ENCODE measurements at places on chromosomes 2 and 18. TPM values are rescaled to one million over a fixed set of nuclear protein-coding genes. Genes with fewer than 3 reads are reported as not detected.

GRCh38 chr2:19357402-19358241 is 801 bp downstream of the OSR1 start:
- peak; percentile 57 for DNase-seq

DNA sequence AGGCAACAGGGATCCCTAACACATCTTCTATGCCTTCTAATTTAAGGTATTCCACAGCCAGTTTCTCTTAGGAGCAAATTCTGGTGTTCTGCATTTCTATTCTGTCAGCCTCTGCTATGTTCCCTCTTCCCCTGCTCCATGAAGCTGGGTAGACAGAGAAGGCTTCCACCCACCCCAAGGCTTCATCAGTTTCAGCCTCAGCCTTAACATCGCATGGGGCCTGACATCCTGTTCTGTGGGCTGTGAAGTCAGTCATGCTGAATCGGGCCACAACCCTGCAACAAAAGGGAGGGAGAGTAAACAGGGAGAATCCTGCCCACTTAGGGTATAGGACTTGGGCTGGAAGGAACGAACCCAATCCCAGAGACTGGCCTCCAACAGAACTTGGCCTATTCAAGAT is 70.6 kb upstream of the PPM1B start:
- DNase-seq, result no peak

Gene GIGYF2
- total RNA-seq, result 52.5 TPM

Gene MAP4K4
- total RNA-seq, result 130 TPM

Gene TMEFF2
- total RNA-seq, result 1.4 TPM
